ENCODE measurements at places on chromosomes 12 and 14.

DNA sequence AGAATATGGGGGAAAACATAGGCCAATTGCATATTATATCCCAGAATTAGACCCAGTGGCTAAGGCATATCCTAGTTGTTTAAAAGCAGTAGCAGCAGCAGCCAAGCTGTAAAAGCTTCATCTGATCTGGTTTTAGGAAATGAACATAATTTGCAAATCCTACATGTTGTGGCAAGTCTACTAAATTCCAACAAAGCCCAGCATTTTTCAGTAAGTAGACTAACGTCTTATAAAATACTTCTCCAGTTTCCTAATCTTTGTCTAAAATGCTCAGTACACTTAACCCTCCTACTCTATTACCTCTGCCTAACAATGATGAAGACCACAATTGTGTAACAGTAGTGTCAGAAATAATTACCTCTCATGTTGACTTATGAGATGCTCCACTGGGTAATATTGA, 70.9 kb upstream of the RERGL start:
- no peak for DNase-seq

GRCh38 chr14:72753044-72753710, 140.7 kb downstream of the DPF3 start:
- DNase-seq: no peak

DNA sequence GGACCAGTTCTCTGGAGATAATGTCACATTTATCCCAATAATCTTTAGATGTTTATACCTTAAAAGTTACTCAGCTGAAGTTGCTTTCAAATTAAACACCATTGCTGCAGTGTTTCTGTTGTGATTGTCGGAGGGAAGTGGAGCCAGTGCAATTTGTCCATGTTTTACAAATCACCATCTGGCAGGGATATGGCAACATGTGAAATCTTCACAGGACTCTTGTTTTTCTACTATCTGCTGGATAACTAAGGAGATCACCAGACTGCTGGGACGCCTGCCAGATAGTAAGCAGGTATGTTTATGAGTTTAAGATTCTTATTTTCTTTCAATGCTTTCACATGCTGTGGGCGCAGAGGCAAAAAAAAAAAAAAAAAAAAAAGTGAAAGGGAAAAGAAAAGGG, 100.3 kb upstream of the SOX5 start:
- no peak for DNase-seq

DNA sequence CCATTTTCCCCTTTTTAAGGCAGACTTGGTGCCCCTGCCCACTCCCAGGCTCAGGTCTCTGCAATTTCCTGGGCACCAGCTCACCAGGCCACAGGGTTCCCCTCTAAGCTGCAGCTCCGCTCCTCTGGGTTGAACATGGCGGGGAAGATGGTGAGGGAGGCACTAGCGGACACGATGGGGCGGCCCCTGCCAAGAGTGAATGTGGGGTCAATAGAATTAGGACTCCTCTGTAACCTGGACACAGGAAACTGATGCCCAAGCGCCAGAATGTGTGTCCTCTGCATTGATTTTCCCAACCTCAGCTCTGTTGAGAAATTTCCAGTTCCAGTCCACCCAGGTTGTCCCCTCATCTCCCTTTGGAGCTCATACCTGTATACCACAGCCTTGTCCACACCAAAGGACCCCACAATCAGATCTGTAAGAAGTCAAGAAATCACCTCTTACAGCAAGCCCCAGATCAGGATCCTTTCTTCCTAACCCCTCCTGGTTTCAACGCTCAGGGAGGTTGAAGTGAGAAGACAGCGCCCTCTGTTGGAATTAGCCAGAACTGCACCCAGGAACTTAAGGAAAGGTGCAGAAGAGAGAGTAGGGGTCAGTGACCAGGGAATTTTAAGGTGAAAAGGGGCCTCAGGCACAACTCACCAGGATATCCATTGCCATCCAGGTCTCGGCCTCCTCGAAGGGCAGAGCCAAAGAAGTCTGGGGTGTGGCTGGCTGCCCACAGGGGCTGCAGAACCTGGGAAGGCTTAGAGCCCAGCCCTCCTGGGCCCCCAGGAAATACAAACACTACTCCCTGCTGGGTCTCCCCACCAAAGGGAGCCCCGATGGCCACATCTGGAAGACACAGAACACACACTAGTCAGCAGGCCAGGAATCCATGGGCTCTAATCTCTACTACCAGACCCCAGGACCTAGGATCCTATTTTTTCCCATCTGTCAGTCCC, 14.7 kb downstream of the ITGA5 start:
- peak; percentile 72 for DNase-seq

- DNase-seq: no peak
Observed at GRCh38 chr12:14191612-14192011, 173.9 kb upstream of the ATF7IP start.

- no peak for DNase-seq
Observed at GRCh38 chr12:102960766-102961465, 3.4 kb downstream of the ASCL1 start.

All from CD4-positive, alpha-beta T cell treated with Interleukin-6 for 4 hours (primary cell).